ENCODE measurements at places on chromosomes 7 and 10. TPM values are rescaled to one million over a fixed set of nuclear protein-coding genes. Genes with fewer than 3 reads are reported as not detected.

Gene PARD3
- 0.55 TPM for total RNA-seq

Gene PRKCQ
- 61.8 TPM for total RNA-seq

Gene CDK14
- total RNA-seq = 1.2 TPM

Gene ZNF22
- 42.8 TPM for total RNA-seq

Gene LEP
- not detected for total RNA-seq

Gene CALHM3
- 0.67 TPM for total RNA-seq

Gene FAM25A
- total RNA-seq = not detected

Gene PLEKHA1
- total RNA-seq = 29.2 TPM

Gene UFSP1
- 4.7 TPM for total RNA-seq

Gene FXYD4
- not detected for total RNA-seq
